ENCODE measurements at places on chromosomes 5 and 9.

DNA sequence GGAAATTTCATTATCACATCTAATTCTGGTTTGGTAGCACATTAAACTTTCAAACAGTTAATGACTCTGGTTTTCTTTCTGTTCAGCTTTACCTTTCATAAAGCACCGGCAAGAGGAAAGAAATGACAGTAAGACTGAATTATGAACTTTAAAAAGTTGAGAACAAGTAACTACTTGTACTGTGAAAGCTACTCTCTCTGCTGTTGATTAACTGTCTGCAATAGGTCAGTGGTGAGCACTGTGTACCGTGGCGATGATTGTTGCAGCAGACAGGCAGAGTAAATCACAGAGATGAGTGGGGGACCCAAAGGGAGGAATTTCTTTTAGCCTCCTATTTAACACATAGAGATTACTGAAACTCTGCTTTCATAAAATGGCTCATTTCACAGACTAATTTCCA, 74.0 kb upstream of the MEF2C start:
- DNase-seq = no peak

DNA sequence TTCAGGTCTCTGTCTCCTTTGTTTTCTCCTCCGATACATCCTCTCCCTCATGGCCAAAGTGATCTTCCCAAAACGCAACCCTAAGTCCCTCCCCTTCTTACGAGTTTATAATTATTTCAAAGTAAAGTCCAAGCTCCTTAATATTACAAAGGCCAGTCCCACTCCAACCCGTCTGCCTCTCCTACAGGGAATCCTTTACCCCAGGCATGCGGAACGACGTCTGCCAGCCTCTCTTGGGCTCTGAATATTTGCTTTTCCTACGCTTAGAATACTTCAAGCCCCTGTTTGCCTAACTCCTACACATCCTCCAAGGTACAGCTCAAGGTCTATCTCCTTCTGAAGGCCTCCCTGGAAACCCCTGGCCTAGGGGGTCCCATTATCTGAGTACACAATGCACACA, 246.4 kb downstream of the SLIT3 start:
- DNase-seq = no peak

GRCh38 chr9:96186591-96187011, 115.4 kb downstream of the HSD17B3 start:
- no peak for DNase-seq

DNA sequence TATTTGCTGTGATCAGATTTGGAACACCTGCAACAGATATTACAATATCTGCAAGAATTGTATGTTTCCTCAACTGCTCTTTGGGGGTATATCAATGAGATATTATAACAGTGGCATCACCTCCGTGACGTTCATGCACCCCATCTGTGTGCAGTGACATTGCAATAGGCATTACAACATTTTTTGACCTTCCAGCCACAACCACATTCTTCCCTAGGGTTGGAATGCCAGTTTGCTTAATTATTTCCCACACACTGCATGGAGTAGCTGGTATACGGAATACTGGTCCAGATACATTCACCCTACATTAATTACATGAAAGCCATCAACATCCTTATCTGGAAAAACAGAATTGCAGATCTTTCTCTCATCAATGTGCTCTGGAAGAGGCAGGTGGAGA, 42.3 kb downstream of the FBXO4 start:
- no peak for DNase-seq

DNA sequence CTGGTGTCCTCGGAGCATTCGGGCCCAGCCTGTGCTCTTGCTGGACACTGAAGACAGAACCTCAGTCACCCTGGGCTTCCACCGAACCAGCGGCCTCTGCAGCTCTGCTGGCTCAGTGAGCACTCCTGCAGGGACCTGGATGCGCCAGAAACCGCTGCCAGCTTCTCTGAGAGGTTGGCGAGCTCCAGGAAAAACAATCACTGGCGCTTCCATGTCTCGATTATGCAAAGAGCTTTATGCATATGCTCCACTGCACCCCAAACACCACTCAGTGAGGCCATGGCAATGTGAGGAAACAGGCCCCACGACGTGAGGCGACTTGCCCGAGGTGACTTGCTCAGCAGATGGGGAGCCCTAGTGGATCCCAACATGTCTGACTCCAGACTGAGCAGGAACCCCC, 11.0 kb downstream of the PRDM12 start:
- no peak for DNase-seq

DNA sequence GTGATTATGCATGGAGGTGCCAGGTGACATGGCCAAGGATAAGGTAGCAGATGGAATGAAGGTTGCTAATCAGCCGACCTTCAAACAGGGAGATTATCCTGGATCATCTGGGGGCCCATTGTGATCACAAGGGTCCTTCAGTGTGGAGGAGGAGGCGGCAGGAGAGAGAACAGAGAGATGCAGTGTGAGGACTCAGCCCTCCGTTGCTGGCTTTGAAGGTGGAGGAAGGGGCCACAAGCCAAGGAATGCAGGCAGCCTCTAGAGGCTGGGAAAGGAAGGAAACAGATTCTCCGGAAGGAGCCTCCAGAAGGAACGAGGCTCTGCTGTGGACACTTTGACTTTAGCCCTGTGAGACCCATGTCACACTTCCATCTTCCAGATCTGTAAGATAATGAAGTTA, 27.4 kb upstream of the EEIG1 start:
- no peak for DNase-seq

- DNase-seq = no peak
Observed at GRCh38 chr5:78566747-78567425, 81.7 kb downstream of the LHFPL2 start.

DNA sequence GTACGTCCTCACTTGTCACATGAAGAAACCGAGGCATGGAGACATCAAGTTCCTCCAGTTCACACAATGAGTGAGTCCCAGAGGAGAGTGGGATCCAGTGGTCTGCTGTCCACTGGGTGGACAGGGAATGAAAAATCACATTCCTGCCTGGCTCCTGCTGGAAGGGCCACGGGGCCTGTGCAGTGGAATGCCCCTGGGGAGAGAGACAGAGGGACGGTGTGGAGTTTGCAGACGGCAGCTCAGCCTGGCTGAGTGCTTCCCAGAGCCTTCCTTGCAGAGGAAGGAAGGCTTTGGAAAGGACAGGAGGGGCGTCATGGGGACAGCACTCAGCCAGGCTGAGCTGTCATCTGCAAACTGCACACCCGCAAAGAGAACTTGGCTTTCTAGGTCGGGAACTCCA, 74.7 kb downstream of the COL27A1 start:
- no peak for DNase-seq

DNA sequence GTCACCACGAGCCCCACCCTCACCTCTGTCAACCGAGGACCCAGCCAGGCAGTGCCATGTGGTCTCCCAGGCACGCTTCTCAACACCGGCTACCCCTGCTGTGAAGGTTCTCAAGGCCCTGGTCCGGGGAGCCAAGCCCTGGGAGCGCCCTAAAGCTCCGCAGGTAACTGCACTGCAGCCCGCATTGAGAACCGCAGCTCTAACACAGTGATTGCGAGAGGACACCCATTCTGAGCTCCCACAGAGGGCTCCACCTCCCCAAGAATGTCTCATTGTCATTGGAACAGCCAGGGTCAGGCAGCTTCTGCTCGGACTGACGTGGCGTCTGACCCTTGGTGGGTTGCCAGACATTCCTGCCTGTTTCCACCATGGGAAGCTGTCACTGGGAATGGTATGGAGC, 88.3 kb downstream of the ANKRD33B start:
- no peak for DNase-seq

- DNase-seq = no peak
Observed at GRCh38 chr5:7250004-7250403, 145.9 kb upstream of the ADCY2 start.

GRCh38 chr5:128708841-128709240, 170.8 kb upstream of the FBN2 start:
- no peak for DNase-seq

- no peak for DNase-seq
Observed at GRCh38 chr5:37494756-37495155, 115.6 kb downstream of the WDR70 start.

GRCh38 chr5:5398071-5398470, 24.4 kb upstream of the ICE1 start:
- DNase-seq = no peak

DNA sequence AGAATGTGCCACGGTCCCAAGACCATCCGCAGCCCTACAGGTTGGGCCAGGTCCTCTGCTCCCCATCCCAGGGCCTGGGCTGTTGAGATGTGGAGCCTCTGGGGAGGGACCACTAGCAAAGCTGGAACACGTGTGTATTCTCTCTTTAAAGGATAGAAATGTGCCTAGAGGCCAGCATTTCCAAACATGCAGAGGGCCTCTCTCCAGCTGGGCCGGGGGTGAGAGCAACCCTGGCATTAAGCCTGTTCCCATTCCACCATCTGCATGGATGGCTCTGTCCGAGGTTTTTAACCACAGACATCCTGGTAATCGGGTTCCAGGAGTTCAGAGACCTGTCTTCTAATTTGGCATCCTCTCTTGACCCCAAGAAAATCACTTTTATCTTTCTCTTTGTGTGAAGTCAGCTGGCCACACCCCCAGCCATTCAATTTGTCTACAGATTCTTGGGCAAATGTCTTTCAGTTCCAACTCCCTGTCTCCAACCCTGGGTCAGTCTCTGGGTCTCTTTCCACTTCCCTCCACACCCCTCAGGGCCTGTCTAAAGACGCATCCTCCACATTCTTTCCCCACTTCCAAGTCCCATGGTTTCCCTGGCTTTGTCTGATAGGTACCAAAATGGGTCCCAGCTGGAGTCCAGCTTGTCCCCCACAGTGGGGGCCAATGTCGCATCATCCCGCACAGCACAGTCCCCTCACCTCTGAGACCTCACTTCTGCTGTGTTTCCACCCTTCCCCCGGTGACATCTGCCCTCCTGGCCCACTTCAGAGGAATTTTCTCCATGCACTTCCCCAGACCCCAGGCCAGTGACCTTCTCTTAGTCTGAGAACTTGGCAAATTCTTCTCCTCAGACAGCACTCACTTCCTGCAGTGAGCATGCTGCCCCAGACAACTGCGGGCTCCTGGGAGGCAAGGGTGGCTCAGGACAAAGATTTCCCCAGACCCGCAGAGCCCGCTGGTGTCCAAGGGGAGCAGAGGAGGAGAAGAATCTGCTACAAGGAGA, 56.8 kb downstream of the PTPDC1 start:
- no peak for DNase-seq

DNA sequence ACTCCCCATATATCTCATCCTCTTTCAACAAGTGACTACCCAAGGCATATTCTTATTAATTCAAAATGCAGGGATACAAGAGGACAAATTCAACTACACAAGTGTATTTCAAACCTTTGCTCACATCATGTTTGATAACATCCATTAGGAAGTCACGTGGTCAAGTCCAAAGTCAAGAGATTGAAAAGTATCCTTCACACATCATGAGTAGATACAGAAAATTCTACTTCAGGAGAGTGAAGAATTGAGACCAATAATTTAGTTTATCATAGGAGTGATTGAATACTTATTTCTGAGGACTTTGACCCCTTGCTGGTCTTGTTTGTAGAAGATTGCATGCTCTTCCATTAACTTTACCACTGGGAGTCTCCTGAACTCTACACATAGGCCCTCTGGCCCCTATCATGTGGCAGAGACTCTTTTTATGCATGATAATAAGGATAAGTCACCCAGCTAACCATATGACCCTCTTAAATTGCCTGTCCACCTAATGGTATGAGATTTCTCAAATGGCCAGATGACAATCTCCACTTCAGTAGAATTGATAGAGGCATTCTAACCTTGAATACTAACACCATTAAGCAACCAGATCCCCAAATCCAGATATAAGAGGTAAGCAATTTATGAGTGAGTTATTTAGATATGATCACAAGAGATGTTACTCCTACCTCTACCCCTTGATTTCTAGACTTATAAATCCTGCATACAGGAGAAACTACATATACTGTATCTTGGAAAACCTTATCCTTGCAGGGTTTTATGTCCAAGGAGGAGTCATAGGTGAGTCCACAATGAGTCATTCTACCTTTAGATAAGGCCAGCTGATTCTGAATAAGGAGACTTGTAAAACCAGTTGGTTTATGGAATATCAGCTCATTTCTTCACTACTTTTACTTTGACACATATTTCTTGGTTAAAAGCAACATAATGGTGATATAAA, 26.6 kb upstream of the SLC46A2 start:
- no peak for DNase-seq

- DNase-seq = no peak
Observed at GRCh38 chr5:77877516-77878355, 101.6 kb upstream of the TBCA start.

DNA sequence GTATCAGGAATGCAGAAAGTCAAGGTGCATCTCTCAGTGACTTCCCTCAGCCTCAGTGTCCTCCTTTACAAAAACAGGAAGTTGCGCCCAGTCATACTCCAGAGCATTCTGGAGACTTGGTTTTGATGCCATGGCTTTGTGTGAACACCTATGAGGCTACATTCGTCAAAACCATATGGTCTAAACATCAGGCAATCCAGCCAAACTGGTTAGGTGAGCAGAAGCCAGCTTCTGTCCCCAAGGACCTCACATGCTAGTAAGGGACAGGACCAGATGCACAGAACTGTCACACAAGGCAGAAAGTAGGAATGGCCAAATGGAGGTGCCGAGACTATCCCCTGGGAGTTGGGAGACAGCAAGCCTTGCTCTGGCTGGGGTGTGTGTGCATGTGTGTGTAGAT, 217.2 kb downstream of the MELK start:
- no peak for DNase-seq

DNA sequence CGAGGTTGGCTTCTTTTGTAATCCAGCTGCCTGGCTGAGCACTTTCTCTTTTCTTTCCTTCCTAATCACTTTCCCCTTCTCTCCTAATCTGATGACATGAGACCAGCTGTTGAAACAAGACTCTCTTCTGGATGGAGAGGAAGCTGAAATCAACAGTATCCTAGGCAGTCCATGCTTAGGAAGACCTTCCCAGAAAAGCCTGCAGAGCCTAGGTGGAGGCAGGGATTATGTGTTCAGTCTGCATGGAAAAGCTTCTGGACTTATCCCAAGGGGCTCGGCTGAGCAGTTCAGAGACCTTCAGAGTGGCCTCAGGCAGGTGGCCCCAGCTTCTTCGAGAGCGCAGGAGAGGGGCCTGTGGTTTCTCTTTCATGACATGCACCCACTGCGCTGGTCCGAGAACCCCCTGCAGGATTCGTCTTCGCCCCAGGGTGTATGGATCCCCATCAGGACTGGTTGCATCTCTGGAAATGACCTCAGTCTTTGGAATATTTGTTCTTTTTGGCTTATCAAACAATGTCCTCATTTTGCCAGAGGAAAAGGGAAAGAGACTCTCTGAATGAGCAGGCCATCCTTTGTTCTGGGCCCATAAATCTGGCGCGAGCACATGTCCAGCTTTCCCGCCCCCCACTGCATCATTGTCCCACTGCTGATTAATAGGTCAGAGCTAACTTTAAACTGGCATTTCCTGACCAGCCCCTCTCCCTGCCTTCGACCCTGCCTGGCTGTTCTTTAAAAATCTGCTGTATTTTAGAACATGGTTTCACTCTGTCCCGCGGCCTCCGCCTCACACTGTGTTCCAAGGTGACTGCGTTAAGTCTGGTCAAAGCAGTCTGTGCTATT, 177.9 kb upstream of the KLF4 start:
- no peak for DNase-seq

DNA sequence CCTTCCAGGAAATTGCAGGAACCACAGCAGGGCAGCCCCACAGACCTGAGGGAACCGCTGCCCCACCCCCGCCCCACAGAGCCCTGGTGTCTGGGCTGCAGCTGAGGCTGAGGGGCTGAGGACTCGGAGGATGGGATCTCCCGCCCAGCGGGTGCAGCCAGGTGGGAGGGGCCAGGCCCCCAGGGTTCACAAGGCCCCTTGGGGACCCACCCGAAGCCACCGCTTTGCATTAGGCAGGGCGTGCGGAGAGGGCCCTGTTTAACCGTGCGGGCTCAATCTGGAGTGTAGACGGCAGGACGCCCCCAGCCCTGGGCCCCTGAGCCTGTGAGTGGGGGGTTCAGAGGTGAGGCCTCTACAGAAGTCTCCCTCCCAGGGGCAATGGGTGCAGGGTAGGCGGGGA, 10.8 kb downstream of the NOTCH1 start:
- no peak for DNase-seq

- no peak for DNase-seq
Observed at GRCh38 chr5:60633341-60633740, 66.6 kb downstream of the DEPDC1B start.

All from D341Med (cell line).